ENCODE measurements at places on chromosomes 11 and 22.

GRCh38 chr11:44466531-44467205 is 98.8 kb upstream of the CD82 start:
- no peak for DNase-seq

GRCh38 chr11:66443602-66444001 is 5.0 kb upstream of the MRPL11 start:
- DNase-seq, result peak; percentile 84

DNA sequence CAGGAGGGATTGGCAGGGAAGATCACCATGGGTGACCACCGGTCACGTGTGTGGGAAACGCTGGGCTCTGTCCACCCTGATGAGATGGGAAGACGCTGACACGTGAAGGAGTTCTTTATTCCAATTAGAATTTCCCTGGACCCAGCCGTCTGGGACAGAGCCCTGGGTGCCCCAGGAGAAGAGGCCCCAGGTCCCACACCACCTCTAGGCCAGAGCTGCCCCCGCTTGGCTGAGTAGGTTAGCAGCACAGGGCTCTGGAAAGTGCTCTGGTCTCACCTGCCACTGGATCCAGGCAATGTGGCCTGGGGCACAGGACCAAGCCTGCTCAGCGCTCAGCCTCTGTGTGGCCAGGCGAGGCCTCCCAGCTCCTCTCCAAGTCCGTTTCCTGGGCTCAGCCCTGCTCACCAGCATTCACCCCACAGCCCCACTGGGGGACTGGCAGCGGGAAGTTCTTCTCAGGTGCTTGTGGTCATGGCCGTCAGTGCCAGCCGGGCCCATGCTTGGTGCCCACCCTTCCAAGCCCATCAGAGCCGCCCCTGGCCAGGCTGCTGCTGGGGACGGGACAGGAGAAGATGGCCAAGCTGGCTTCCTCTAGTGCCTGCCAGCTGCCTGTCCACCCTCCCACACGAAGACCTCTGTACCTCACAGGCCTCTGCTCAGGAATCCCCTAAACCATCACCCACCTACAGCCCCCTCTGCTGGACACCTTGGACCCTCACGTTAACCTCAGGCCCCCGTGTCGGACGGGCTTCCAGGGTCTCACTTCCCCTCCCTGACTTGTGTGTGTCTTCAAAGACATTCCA is 62.5 kb upstream of the FGF3 start:
- no peak for DNase-seq

- peak; percentile 89 for DNase-seq
Observed at GRCh38 chr11:131760091-131761061, 390.0 kb downstream of the NTM start.

- no peak for DNase-seq
Observed at GRCh38 chr11:3946455-3947017, 91.1 kb downstream of the STIM1 start.

- DNase-seq, result no peak
Observed at GRCh38 chr11:71384561-71384960, 63.6 kb downstream of the DHCR7 start.

DNA sequence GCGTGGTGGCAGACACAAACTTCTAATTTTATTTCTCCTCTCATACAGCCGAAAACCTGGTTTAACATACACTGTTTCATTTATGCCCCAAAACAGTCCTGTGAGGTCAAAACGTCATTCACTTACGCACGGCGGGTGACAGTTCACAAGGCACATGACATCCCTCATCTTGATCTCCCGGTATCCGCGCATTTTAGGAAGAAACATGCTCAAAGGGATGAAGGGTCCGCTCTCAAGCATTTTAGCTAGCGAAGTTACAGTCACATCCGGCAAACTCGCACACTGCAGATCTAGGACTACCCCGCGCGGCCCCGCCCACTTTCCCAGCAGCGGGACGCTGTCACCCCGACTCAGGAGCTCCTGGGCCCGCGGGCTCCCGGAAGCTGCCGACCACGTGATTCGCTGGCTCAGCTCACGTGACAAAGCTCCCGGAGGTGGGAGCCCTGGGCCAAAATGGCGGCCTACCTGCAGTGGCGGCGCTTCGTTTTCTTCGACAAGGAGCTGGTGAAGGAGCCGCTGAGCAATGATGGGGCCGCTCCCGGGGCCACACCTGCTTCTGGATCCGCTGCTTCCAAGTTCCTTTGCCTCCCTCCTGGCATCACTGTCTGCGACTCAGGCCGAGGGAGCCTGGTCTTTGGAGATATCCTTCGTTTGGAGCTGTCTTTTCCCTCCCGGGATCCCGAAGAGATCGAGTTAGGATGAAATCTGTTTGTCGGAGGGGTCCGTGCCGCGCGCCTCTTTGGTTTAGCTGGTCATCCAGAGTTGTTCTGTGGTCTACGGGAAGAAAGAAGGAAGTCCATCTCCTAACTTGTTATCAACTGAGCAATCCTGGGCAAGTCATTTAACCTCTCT is at the start of gene VPS11:
TSS of gene VPS11 (plus strand) at position 448 of the 852 bp plus-strand sequence. CDS start at position 454, 6 bp downstream.
- peak; percentile 97 for DNase-seq

DNA sequence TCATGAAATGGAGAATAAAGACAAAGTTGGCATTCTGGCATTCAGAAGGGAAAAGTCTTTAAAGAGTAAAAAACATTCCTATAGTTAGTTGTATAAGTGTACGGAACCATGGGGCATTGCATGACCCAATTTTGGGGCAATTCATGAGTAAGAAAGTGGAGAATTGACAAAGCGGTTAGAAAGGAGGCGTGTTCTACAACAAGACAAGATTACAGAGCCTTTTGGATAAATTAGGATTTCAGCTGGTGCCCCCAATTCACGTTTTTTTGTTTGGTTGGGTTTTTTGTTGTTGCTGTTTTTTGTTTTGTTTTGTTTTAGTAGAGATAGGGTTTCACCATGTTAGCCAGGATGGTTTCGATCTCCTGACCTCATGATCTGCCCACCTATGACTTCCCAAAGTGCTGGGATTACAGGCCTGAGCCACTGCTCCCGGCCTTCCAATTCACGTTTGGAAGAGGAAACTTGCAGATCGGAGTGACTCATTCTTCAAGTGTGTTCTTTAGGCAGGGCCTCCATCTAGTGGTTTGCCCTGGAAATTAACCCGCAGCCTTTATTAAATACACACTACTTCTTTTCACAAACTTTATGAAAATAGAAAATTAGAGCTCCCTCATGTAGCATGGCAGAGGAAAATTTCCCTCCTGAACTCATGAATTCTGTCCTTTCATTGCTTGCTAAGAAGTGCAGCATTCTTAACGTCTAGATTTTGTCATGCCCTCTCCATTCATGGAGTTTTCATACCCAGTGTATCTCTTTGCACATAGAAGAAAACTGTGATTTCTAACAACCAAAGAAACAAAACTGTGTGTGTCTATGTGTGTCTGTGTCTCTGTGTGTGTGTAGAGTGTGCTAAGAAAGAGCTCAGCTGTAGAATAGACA is 118.1 kb downstream of the BBOX1 start:
- peak; percentile 90 for DNase-seq

- DNase-seq, result peak; percentile 73
Observed at GRCh38 chr11:19444231-19444630, 203.5 kb upstream of the E2F8 start.

GRCh38 chr22:46551321-46551720 is 13.9 kb upstream of the CELSR1 start:
- DNase-seq, result no peak

DNA sequence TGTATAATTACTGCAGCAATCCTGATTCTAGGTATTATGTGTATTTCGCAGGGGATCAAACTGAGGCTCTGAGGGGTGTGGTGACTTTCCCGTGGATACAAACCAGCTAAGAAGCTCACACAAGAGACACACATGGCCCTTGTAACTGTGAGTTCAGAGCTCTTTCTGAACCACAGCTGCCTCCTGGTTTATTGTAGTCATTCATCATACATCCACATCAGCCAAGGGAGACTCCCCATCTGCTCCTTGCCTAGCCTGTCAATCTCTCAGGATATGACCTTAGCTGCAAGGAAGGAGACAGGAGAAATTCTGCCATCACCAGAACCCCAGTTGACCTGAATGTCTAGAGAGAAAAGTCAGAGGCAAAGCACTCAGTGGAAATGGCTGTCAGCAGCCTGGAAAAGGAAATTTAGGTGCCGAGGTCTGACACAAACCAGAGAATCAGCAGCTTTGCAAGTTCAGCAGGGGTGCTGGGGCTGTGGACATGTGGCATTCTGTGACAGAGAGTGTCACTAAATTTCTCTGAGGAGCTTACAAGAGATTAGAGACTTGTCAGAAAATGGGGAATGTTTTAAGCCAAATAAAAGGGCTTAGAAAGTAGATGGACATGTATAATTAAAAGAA is 209.5 kb downstream of the AASDHPPT start:
- DNase-seq, result no peak

GRCh38 chr11:123086305-123086704 is 24.4 kb upstream of the HSPA8 start:
- no peak for DNase-seq

DNA sequence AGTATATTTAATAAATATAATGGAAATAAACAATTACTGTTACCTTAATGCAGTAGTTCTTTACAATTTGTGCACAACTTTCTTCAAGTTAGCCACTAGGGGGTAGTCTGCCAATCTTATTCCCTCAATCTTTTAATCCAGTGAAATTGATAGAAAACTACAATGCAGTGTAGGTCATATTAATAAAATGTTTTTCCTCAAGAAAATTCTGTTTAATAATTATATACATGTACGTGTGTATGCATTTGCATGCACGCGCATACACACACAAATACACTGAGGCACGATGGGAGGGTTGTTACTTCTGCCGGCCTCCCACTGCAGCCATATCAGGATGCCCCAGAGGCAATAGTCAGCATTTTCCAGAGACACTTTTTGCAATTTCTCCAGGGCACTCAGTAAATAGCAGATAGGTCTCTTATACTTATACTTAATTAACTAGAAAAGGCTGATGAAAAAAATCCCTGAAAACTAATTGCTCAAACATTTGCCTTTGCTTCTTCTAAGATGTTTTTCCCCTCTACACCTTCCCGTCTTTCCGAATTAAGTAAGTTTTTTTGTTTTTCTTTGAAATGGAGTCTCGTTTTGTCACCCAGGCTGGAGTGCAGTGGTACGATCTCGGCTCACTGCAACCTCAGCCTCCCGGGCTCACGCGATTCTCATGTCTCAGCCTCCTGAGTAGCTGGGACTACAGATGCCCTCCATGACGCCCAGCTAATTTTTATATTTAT is 3.1 kb downstream of the GAB2 start:
- DNase-seq, result peak; percentile 61

GRCh38 chr11:105023003-105023402 is at the start of gene CASP5:
TSS of gene CASP5 (minus strand) at chr11:105023168. CDS start at chr11:105023136, 32 bp downstream.
- DNase-seq, result no peak

- DNase-seq, result no peak
Observed at GRCh38 chr11:93547773-93548172, 4.6 kb upstream of the SMCO4 start.

Data from choroid plexus epithelial cell (primary cell).